ENCODE measurements at places on chromosomes 2 and 18. TPM values are rescaled to one million over a fixed set of nuclear protein-coding genes. Genes with fewer than 3 reads are reported as not detected.

GRCh38 chr18:79597176-79597830 is 82.3 kb upstream of the CTDP1 start:
- no peak for DNase-seq

The ANKRD23 gene
- total RNA-seq, result 7.0 TPM

The GAL3ST2 gene
- total RNA-seq, result 1.3 TPM

DNA sequence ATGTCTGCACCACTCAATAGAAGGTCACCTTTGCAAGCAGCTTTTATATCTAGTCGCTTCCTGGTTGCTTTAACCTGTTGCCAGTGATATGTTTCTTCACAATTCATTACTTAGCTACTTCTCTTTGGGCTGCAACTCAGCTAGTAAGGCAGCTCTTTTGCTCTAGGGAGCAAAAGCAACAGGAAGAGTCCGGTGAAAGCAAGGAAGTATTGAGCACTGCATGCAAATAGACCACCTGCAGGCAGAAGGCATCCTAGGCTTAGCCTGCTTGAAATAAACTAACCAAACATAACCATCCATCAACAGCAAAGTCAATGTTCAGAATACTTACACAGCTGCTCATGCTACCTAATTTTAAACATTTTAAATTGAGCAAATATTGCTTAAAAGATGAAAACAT is 529.2 kb upstream of the LINC00305 start:
- no peak for DNase-seq

DNA sequence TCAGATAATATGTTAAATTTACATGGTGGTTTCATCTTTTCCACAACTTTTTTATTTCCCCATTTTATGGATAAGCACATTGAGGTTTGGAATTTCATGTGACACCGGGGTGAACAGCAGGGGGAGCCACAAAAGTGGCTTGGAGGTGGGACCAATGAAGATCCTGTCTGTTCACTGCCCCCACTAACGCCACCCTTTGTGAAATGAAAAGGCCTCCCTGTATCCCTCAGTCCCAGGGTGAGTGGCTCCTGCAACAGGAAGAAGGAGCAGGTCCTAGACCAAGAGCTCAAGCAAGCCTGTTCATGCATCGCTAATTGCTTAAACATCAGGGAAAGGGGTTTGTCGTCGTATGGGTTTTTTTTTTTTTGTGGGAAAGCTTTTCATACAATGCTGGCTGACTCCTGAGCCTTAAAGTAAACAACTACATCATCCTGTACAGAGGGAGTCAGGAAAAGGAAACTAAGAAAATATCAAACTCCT is 267.8 kb upstream of the EPAS1 start:
- no peak for DNase-seq
